ENCODE measurements at places on chromosomes 2 and 18. TPM values are rescaled to one million over a fixed set of nuclear protein-coding genes. Genes with fewer than 3 reads are reported as not detected.

The APOB gene
- total RNA-seq: 11.9 TPM

GRCh38 chr18:35933982-35934381 lies 38.5 kb upstream of the RMP24 start:
- H3K27me3 ChIP-seq: no peaks in the 10 kb centered on the region
- H3K4me1 ChIP-seq: no peaks in the 10 kb centered on the region
- H3K36me3 ChIP-seq: no peaks in the 10 kb centered on the region
- H3K27ac ChIP-seq: no peak overlapping the region
- no peak for DNase-seq
- H3K4me3 ChIP-seq: no peak overlapping the region

GRCh38 chr18:22778996-22779395 lies 154.1 kb upstream of the RBBP8 start:
- H3K27me3 ChIP-seq: no peaks in the 10 kb centered on the region
- H3K4me1 ChIP-seq: peaks cover 13% of the 10 kb centered on the region
- H3K36me3 ChIP-seq: no peaks in the 10 kb centered on the region
- H3K27ac ChIP-seq: no peak overlapping the region

The ZNF638 gene
- 82.6 TPM for total RNA-seq

The LRRTM1 gene
- not detected for total RNA-seq

The CHPF gene
- total RNA-seq: 77.9 TPM

The RAB6D gene
- total RNA-seq: not detected

DNA sequence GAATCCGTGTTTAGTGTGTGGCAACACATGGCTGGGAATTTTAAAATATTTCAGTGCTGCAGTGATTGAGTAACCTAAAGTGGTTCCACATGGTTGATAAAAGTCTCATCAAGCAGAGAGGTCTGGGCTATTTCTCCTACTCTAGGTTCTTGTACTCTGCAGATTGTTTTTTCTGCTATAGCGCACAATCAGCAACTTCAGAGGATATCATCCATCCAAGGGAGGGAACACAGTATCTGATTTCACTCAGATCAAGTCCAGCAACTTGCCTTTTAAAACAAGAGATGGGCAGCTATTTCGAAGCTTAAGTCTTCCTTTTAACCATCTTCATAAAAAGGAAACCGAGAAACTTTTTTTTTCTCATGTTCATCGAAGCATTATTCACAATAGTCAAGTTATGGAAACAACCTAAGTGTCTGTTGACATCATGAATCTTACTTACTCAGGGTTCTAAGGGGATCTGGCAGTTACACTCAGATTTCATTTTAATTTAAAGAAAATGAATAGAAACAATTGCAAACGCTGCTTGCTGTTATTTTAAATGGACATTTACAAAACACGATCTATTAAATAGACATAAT lies 172.7 kb upstream of the TRIB2 start:
- H3K4me3 ChIP-seq: no peak overlapping the region
- DNase-seq: no peak
- no peaks in the 10 kb centered on the region for H3K4me1 ChIP-seq
- H3K27me3 ChIP-seq: no peaks in the 10 kb centered on the region

- no peaks in the 10 kb centered on the region for H3K36me3 ChIP-seq
- H3K27me3 ChIP-seq: no peaks in the 10 kb centered on the region
- H3K27ac ChIP-seq: no peak overlapping the region
- no peaks in the 10 kb centered on the region for H3K4me1 ChIP-seq
- H3K4me3 ChIP-seq: no peak overlapping the region
- no peak for DNase-seq
These were observed 178.5 kb upstream of the SESTD1 start for GRCh38 chr2:179443180-179443579.

DNA sequence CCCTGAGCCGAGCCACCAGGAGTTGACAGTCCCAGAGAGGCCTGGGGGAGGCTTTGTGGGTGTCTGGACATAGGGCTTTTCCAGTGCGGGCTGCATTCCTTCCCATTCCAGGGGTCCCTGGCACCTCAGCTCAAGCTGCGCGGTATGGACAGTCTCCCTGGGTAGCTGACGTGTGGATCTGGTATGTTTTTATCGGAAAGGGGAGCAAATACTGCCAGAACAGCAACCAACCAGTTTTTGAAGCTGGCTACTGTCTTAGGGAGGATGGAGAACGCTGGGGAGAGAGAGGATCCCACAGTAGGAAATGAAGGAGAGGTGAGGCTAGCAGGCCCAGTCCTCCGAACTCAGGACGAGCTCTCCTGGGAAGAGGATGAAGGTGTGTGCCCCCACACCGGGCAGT lies 103.8 kb upstream of the APCDD1 start:
- H3K27ac ChIP-seq: no peak overlapping the region
- H3K4me1 ChIP-seq: peaks cover 9% of the 10 kb centered on the region
- H3K4me3 ChIP-seq: no peak overlapping the region

The DES gene
- 27,245 TPM for total RNA-seq

- no peak overlapping the region for H3K4me3 ChIP-seq
- peak overlapping the region; percentile 11 for H3K27ac ChIP-seq
- H3K27me3 ChIP-seq: no peaks in the 10 kb centered on the region
- no peak for DNase-seq
- no peaks in the 10 kb centered on the region for H3K36me3 ChIP-seq
- peaks cover 33% of the 10 kb centered on the region for H3K4me1 ChIP-seq
These were observed 76.8 kb downstream of the ALPK2 start for GRCh38 chr18:58552057-58552461.

DNA sequence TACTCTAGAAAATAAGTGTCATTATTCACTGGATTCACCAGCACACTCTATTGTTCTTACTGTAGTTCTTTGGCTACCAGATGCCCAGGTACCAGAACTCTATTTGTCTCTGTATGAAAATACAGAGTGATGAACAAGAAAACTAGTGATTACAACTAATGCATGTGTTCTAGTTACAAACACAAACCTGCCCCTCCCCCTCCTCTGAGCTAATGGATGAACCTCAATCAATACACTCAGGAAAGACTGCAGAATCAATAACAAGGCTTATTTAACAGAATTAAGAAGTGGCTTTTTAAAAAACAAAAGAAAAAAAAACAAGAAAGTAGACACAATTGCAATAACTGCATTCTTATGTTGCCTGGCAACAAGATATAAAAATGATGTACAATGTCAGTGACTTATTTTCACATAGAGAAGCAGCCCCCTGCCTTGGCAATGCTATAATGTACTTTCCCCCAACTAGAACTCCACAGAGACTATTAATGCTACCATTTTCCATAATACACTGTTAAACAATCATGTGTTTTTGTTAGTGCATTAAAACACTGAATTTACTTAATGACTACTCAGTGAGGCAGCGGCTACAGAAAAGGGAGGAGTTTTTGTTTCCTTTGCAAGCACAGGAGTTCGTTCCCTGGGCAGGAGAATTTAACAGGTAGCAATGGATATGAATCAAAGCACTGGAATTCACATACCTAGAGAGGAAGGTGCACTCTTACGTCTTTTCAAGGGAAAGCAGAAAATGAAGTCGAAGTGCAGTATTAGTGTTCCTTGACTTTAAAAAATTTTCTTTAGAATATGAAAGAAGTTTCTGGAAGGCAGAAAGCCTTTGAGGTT lies 318.8 kb upstream of the REV1 start:
- no peak overlapping the region for H3K4me3 ChIP-seq
- H3K4me1 ChIP-seq: no peaks in the 10 kb centered on the region
- DNase-seq: no peak
- H3K27me3 ChIP-seq: no peaks in the 10 kb centered on the region
- H3K27ac ChIP-seq: no peak overlapping the region
- no peaks in the 10 kb centered on the region for H3K36me3 ChIP-seq

- H3K4me3 ChIP-seq: no peak overlapping the region
- no peak overlapping the region for H3K27ac ChIP-seq
- no peaks in the 10 kb centered on the region for H3K36me3 ChIP-seq
- H3K4me1 ChIP-seq: no peaks in the 10 kb centered on the region
- DNase-seq: no peak
- H3K27me3 ChIP-seq: no peaks in the 10 kb centered on the region
These were observed 5.6 kb upstream of the STK39 start for GRCh38 chr2:168252976-168253375.

The ATP6V1B1 gene
- total RNA-seq: not detected

The ESPNL gene
- total RNA-seq: 0.56 TPM

DNA sequence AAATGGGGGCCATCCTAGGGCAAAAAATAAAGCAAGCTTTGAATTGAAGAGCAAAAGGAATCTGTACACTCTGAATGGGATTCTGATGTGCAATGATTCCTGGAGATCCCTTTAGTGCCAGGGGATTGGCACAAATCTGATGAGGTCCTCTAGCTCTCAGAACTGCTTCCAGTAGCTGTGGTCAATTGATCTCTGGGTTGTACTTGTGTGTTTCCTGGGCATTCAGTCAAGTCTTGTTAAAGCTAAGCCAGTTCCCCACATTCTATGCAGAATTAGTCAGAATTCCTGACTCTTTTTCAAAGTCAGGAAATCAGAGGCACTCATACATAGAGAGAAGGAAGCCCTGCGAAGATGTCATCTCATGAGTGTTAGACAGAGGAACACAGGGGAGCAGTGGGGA lies 161.3 kb downstream of the DNER start:
- no peaks in the 10 kb centered on the region for H3K36me3 ChIP-seq
- no peak for DNase-seq
- no peaks in the 10 kb centered on the region for H3K4me1 ChIP-seq
- H3K27me3 ChIP-seq: no peaks in the 10 kb centered on the region

The FKBP1B gene
- total RNA-seq: 3.3 TPM

The RGPD3 gene
- 0.18 TPM for total RNA-seq

The FTCDNL1 gene
- total RNA-seq: 1.2 TPM

The ERLEC1 gene
- 43.2 TPM for total RNA-seq

DNA sequence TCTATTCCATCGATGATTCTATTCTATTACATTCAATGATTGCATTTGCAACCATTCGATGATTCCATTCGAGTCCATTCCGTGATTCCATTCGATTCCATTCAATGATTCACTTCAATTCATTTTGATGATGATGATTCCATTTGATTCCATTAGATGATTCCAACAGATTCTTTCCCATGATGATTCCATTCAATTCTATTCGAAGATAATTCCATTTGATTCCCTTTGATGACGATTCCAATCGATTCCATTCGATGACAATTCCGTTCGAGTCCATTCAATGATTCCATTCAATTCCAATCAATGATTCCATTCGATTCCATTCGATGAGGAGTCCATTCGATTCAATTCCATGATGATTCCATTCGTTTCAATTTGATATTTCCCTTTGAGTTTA lies 1088.8 kb downstream of the RPIA start:
- no peaks in the 10 kb centered on the region for H3K27me3 ChIP-seq
- H3K4me3 ChIP-seq: no peak overlapping the region
- H3K4me1 ChIP-seq: no peaks in the 10 kb centered on the region
- no peak overlapping the region for H3K27ac ChIP-seq
- no peak for DNase-seq

DNA sequence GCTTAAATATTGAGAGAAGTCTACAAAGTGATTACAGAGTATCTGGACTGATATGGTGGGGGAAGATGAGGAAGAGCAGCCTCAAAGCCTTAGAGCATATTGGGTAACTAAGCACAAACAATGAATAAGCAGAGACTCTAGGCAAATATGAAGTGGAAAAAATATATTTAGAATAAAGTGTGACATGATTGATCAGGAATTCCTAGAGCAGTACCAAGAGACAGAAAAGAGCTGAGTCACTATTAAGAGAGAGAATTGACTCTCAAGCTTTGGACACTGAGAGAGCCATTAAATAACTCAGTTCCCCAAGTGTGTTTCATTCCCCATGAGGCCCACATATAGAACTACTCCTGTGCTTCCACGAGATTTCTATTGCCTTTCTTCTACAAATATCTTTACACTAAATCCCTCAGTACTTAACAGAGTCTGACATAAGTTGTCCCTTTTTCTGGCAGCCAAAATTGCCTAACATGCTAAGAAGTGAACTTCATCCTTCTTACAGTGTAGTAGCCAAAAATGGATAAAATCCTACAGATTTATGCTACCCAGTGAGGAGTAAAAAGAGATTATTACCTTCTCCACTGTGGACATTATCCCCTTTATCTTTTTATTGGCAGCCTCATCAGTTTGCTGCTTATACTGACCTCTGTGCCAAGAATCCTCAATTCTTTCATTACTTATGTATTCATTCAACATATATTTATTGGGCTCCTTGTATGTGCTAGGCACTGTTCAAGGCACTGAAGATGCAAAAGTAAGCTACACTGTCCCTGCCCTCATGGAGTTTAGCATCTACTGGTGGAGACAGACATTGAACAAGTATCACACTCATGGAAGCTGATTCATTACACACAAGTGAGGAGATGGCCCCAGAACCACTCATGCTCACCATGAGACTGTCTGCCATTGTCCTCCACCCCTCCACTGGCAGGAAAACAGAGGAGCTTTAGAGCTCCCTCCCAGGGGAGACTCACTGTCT lies 45.4 kb downstream of the SLC40A1 start:
- H3K27ac ChIP-seq: no peak overlapping the region
- no peaks in the 10 kb centered on the region for H3K27me3 ChIP-seq
- no peaks in the 10 kb centered on the region for H3K4me1 ChIP-seq
- no peak for DNase-seq
- H3K36me3 ChIP-seq: no peaks in the 10 kb centered on the region

- H3K36me3 ChIP-seq: no peaks in the 10 kb centered on the region
- no peak overlapping the region for H3K27ac ChIP-seq
- DNase-seq: no peak
- no peak overlapping the region for H3K4me3 ChIP-seq
- H3K4me1 ChIP-seq: no peaks in the 10 kb centered on the region
- no peaks in the 10 kb centered on the region for H3K27me3 ChIP-seq
These were observed 162.8 kb downstream of the VAPA start for GRCh38 chr18:10076502-10077030.

GRCh38 chr2:71136174-71136573 lies 5.7 kb downstream of the MPHOSPH10 start:
- H3K4me1 ChIP-seq: peaks cover 13% of the 10 kb centered on the region
- H3K27ac ChIP-seq: no peak overlapping the region
- peaks cover 41% of the 10 kb centered on the region for H3K36me3 ChIP-seq
- no peaks in the 10 kb centered on the region for H3K27me3 ChIP-seq
- no peak for DNase-seq

The INPP5D gene
- total RNA-seq: 2.8 TPM

DNA sequence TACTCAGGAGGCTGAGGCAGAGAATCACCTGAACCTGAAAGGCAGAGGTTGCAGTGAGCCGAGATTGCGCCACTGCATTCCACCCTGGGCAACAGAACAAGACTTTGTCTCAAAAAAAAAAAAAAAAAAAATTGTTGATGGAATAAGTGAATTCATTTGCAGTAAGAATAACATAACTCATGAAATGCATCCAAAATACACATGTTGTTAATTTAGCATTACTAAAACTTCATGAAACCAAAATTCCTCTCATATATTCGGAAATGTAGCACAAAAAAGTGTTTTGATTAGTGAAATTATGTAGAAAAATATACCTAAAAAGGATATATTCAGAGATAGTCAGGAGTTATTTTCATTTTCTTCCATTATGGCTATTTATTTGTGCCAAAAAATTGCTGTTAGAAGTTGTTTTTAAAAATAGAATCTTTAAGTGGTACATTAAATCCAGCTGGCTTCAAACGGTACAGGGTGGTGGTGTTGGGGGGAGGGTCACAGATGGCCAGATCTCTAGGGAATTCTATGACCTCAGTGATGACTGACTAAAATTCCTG lies 78.2 kb upstream of the UGP2 start:
- H3K36me3 ChIP-seq: no peaks in the 10 kb centered on the region
- peaks cover 11% of the 10 kb centered on the region for H3K4me1 ChIP-seq
- H3K4me3 ChIP-seq: no peak overlapping the region

The NEDD4L gene
- 59.4 TPM for total RNA-seq

GRCh38 chr2:43375746-43376522 lies 149.5 kb upstream of the ZFP36L2 start:
- no peaks in the 10 kb centered on the region for H3K36me3 ChIP-seq
- H3K27ac ChIP-seq: no peak overlapping the region
- DNase-seq: no peak
- no peaks in the 10 kb centered on the region for H3K27me3 ChIP-seq
- H3K4me3 ChIP-seq: no peak overlapping the region
